ENCODE measurements at places on chromosomes 16 and 17.

DNA sequence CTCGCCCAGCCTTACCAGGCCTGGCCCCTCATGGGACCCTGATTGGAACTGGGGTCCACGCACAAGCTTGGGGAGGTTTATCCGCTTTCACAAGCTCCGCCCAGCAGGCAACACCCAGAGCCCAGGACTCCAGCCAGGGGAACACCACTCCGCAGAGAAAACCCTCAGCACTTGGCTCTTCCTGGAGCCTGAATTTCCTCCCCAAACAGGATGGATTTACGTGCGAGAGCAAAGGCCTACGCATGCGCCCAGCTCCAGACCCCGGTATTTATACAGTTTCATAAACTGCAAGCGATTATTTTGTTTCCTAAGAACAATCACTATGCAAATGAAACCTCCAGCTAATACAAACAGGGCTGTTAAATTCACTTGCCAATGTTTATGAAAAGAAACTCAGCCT, 22.8 kb downstream of the ZNF423 start:
- DNase-seq: no peak

DNA sequence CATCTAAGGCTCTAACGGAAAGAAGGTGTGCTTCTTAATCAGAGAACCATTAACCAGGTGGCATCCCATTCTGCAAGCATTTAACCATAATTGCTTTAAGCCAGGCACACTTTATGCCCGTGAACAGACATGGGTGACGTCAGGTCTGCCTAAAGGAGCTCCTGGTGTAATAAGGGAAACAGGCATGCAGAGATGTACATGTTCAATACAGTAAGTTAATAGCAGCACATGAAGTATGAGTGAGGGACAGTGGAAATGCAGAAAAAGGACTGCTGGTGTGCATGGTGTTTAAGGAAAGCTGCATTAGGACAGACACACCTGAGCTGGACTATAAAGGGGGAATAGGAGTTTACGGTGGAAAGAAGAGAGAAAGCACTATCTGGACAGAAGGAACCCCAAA, 18.6 kb downstream of the DYNLRB2 start:
- DNase-seq: no peak

GRCh38 chr16:69106491-69107315, 1.2 kb downstream of the HAS3 start:
- no peak for DNase-seq

GRCh38 chr16:75065521-75066149, 50.9 kb downstream of the LDHD start:
- DNase-seq: no peak

GRCh38 chr16:65312795-65313194, 190.9 kb upstream of the CDH11 start:
- DNase-seq: no peak

GRCh38 chr17:32491371-32492263, 4.8 kb downstream of the CDK5R1 start:
- DNase-seq: no peak

DNA sequence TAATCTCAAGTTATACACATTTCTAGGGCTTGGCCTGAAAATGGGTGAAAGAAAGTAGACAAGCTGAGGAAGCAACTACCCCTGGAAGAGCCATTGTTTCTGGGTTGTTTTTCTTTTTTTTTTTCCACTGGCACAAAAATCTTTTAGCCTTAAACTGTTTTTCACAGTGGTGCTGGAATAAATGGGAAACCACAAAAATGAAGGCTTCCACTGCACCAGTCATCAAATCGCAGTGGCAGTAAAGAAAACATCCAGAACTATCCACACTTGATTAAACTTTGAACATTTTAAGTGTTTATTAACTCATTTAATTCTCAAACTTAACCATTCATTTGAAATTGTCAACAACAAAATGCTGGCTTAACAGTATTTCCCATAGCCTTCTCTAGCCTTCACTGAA, 14.3 kb downstream of the CMTM4 start:
- no peak for DNase-seq
